CD4-positive, alpha-beta T cell treated with Interleukin-1 beta for 1 hour (primary cell): ENCODE measurements at places on chromosomes 2 and 18.

GRCh38 chr2:119289642-119290041 lies 66.0 kb downstream of the STEAP3 start:
- no peak for DNase-seq

GRCh38 chr2:20604401-20604911 lies 46.4 kb downstream of the HS1BP3 start:
- no peak for DNase-seq

DNA sequence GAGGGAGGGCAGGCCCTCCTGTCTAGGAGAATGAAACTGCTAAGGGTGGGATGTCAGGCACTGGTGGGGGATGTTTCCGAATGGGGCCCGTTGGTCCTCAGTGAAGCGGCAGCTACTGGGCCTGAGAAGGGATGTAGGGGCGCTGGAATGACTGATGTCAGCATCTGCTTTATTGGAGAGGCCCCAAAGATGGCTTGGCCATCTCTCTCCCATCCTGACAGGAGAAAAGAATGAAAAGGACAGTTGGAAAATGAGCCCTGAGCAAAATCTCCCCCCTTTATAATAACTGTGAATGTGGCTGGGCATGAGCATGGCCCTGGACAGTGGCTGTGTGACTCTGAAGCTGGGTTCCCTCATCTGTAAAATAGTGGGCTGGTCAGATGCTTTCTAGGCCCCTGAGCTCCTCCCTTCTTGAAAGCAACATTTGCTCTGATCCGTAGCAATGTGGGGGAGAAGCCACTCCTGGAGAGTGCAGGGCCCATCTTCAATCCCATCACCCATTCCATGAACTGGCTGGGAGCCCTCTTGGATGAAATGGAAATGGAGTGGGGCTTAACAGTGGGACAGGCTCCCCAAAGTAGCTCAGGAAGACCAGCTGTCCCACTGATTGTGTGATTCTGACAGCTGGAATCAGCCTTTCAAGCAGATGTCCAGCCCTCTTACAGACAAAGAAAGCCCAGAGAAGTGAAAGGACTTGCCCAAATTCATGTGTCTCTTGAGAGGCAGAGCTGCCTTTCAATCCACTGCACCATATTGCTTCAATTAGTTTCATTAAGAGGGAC lies 232.7 kb upstream of the SMAD2 start:
- DNase-seq, result no peak

GRCh38 chr2:100745604-100746003 lies 74.3 kb upstream of the NPAS2 start:
- no peak for DNase-seq

DNA sequence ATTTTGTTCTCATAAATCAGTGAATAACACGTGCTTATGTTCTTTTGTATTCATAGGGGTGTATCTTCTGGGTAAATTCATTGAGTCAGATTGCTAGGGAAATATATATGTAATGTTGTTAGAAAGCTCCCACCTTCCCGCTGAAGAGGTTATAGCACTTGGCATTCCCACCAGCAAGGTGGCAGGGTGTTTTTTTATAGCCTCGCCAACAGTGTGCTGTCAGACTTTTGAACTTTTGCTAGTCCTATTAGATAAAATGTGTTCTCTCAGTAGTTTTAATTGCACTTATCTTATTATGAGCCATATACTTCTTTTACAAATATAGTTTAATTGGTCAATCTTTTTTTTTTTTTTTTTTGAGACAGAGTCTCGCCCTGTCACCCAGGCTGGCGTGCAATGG lies 31.0 kb downstream of the MRPS9 start:
- no peak for DNase-seq
